IPS-NIHi11 (cell line): ENCODE measurements at places on chromosomes 7 and 10.
A peak's percentile ranks its signal among the peaks of the same experiment; 100 is the strongest.

GRCh38 chr7:159067576-159068487 is 76.8 kb downstream of the VIPR2 start:
- DNase-seq, result no peak

GRCh38 chr7:54995166-54995565 is 23.7 kb upstream of the EGFR start:
- DNase-seq, result no peak

GRCh38 chr10:89262086-89263051 is 10.8 kb upstream of the LIPA start:
- DNase-seq, result no peak

- DNase-seq, result no peak
Observed at GRCh38 chr10:13335881-13336280, 12.2 kb downstream of the SEPHS1 start.

DNA sequence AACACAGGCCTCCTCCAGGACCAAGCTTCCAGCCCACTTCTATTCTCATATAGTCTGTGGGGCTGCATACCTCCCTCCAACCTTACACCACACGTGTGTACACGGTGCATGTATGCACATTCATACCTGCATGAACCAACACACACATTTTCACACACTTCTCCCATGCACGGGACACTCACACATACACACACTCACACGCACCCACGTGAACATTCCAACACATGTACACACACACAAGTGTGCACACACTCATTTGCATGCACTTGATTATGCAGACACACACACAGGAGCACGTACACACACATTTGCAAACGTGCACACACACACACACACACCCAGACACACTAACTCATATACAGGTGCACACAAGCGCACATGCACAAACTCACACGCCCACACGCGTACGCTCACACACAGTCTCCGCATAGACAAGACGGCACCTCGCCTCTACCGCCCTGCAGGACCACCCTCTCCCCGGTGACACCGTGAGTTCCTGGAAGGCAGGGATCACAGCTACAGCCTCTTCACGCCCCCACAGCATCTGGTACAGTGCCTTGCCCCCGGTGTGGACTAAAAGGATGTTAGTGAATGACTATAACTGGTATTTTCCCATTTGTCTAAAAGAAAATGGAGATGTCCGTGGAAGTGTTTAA is 263.8 kb downstream of the PTPRN2 start:
- no peak for DNase-seq

DNA sequence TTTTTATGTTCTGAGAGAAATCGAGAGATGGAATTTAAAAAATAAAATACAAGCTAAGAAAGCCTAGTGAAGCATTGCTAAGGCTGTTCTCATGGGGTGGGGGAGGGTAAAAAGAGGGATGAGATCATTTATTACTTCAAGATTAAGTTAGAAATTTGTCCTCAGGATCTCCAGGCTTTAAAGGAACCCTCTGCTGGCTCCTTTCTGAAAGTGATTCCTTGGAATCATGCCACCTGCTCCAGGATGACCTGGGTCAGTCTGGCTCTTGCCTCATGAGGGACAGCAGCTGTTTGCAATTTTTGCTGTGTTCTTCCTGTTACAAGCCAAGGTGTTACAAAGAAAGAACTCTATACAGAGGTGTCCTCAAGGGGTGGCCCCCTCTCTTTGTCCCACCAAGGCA is 69.8 kb downstream of the CDK1 start:
- DNase-seq, result no peak

DNA sequence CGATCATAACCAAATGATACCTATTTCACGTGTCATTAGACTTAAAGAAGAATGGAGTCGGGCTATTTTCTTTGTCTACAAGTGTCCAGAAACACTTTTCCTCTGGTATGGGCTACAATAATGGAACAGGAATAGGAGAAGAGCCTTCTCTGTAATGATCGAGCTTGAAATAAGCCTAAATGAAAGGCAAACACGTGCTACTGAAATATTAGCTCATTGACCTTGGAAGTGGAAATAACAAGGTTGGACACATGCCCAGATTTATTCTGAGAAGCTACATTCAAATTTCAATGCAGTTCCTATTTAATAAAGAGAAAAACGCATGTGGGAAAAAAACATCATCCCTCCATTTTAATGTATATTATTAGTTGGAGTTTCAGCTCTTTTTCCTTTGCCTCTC is 254.7 kb upstream of the PTER start:
- no peak for DNase-seq

DNA sequence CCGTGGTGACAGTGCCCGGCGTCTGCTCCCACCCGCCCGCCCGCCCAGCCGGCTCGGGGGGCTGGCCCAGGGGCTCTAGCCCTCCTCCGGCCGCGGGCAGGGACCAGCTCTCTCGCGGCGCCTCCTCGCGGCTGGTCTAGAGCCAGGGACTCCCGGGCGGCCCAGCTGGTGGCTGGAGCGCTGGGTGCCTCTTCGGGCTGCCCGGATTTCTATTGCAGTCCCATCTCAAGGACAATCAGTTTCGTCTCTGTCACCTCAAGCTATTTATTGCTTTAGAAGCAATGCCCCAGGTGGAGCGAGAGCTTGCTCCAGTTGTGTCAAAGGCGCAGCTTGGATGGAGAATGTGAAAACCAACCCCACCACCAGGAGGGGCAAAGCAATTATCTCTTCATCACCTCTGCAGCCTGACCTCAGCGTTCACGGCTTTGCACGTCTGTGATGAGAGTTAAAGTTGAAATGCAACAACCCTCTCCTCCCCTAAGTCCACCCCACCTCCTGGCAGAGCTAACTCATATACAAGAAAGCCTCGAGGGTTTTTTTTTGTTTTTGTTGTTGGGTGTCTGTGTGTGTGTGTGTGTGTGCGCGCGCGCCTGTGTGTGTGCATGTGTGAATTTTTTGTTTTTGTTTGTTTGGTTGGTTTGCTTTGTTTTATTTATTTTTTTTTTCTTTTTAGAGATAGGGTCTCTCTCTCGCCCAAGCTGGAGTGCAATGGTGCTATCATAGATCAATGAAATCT is at the start of gene ITGA8:
ITGA8 (minus strand) TSS at position 24 of the 736 bp plus-strand sequence. CDS start 151 bp downstream, outside the sequence.
- peak; percentile 66 for DNase-seq

- DNase-seq, result no peak
Observed at GRCh38 chr7:142597547-142597946, 151.7 kb upstream of the PRSS1 start.

DNA sequence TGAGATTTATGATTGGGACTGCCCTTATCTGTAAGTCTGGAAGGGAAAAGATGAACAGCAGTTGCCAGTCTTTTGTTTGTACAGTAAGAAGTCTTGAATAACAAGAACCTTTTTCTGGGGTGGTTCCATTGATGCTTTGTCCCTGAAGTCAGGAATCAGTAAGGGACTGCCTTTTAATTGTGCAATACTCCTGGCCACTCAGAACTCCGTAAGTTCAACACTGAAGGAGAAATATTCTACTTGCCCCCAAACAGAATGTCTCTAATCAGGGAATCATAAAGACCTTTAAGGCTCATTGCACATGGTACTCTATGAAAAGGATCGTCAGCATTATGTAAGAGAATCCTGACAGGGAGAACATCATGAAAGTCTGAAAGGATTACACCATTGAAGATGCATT is 361.4 kb downstream of the EXOC4 start:
- no peak for DNase-seq

- DNase-seq, result no peak
Observed at GRCh38 chr10:89609833-89610346, 35.2 kb downstream of the PANK1 start.

- no peak for DNase-seq
Observed at GRCh38 chr7:143372070-143372469, 9.1 kb upstream of the ZYX start.

DNA sequence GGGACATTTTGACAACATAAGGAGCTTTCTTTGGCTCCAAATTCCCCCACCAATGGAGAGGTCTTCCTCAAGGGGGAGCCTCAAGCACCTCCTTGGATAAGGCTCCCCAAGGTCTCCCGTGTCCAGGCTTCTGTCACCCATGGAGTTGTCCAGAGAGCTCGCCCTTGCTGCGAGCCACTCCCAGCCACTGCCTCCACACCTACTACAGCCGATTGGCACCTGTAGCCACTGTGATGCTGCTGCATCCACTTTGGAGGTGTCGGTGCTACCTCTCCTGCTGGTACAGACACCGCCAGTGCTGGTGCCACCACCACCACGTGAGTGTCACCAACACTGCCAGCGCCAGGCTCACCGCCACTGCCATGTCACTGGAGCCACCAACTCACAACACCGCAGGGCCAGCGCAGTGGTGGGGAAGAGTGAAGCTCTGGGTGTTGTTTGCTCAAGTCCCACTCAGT is 22.1 kb upstream of the ENO4 start:
- DNase-seq, result no peak
